ENCODE measurements at places on chromosomes 12 and 14.
A peak's percentile ranks its signal among the peaks of the same experiment; 100 is the strongest.

DNA sequence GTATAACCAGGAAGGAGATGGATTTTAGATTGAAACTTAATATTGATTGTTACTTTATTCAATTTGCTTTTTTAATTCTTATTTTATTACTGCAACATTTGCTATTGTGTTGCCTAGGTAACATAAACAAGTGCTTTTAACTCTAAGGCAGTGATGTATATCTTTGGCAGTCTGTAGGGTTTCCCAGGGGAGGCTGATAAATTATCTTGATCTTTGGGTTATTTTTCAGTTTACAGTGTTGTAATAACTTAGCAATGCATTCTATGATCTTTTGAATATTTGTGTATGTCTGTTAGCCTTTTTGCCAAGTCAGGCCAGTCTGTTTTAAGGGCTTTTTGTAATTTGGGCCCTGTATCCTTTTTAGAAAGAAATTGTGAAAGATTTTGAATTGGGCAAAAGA, 7.8 kb upstream of the DTD2 start:
- no peak for DNase-seq

- DNase-seq, result no peak
Observed at GRCh38 chr14:104421892-104422828, 157.4 kb upstream of the C14orf180 start.

DNA sequence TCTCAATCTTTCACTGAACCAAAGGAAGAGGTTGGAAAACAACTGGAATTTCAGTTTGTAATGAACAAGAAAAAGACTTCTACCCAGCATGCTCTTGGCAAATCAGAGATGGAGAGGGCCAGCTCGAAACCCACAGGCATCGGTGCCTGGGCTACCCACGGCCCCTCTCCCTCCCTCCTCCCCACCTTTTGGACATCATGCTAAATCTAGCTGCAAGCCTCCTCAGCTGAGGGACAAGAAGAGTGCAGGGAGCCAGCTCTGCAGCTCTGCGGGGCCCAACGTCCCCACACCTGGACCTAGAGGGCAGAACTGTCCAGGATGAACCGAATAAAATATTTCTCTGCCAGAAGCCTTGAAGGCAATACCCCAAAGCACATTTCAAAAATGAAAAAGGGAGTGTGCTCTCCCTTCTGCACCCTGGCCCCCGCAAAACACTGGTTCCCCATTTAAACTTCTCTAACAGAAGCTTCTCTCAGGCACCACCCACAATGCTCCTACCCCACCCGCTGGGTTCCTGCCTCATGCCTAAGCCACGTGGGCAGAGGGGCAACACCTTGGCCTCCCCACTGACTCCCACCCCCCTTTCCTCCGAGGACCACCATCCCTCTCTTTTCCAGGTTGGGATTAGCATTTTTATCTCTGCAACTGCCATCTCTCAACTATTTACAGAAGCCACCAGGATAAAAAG, 8.2 kb downstream of the CAMKK2 start:
- no peak for DNase-seq

GRCh38 chr12:105025890-105026289, 39.8 kb downstream of the NOPCHAP1 start:
- no peak for DNase-seq

- no peak for DNase-seq
Observed at GRCh38 chr14:23117371-23118020, 1.6 kb downstream of the CEBPE start.

- DNase-seq, result no peak
Observed at GRCh38 chr14:24213866-24214662, 776 bp upstream of the CHMP4A start.

GRCh38 chr12:88375306-88376305, 204.7 kb downstream of the KITLG start:
- no peak for DNase-seq

- DNase-seq, result no peak
Observed at GRCh38 chr14:90349739-90350138, 18.0 kb upstream of the NRDE2 start.

GRCh38 chr14:44791730-44792129, 170.0 kb downstream of the KLHL28 start:
- no peak for DNase-seq

DNA sequence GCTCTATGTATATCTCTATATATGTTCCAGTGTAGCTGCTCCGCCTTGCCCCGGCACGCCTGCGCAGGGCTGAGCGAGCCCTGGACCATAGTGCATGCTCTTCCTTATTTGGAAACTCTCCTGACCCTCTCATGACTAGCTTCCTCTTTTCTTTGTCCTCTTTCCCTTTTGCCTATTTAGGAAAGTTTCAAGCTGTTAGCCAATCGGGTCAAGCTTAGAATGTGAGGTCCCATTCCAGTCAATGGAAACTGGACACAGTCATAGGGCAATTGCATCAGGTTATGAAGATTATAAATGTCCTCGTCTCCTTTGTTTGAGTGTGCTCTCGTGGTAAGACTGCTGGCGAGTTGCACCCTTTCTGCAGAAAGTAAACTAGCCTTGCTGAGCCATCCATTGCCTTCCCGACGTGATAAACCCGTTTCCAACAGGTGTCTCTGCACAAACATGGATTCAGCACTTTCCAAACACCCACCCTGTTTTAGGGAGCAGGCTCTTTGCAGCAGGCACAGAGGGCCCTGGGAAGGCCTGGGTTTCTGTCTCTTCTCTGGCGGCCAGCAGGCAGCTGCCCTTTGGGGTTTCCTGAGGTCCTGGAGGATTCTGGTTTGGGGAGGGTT, 30.9 kb downstream of the CCDC92 start:
- no peak for DNase-seq

GRCh38 chr14:91889477-91890211, 22.3 kb upstream of the TC2N start:
- DNase-seq, result peak; percentile 36

- no peak for DNase-seq
Observed at GRCh38 chr14:22218728-22219127, 370.3 kb downstream of the DAD1 start.

DNA sequence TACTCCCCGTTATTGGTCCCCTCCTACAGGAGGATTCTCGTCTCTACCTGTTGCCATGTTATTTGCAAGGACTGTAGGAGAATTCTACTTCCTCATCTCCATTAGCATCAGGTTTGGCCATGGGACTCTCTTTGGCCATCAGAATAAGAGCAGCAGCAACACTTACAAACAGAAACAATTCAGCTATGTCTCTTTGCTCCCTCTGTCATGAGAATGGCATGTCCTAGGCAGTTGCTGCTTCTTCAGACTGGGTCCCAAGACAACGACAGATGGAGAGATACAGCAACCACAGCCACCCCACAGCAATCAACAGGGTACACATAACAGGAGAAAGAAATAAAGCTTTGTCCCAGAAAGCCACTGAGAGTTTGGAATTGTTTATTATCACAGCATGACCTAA, 19.7 kb downstream of the SLC41A2 start:
- DNase-seq, result no peak

DNA sequence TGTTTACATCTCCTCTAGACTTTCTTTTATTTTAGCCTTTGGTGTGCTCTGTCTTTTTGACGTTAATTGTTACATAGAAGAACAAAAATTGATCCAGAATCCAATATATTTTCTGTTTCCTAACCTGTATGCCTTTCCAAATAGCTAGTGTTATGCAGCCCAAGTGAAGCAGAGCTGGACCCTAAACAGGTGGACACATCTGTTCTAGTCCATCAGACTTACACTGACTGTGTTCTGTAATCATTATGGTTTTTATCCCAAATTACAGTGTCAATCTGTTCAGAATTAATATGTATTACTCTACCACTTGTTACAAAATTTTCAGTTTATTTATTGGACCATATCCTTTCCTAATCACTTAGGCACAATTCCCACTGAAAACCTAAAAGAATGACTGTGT, 176.8 kb upstream of the FOXG1 start:
- no peak for DNase-seq

- peak; percentile 43 for DNase-seq
Observed at GRCh38 chr14:105171004-105171673, 2.6 kb upstream of the JAG2 start.

GRCh38 chr12:98149691-98150210, 365.6 kb upstream of the TMPO start:
- no peak for DNase-seq

DNA sequence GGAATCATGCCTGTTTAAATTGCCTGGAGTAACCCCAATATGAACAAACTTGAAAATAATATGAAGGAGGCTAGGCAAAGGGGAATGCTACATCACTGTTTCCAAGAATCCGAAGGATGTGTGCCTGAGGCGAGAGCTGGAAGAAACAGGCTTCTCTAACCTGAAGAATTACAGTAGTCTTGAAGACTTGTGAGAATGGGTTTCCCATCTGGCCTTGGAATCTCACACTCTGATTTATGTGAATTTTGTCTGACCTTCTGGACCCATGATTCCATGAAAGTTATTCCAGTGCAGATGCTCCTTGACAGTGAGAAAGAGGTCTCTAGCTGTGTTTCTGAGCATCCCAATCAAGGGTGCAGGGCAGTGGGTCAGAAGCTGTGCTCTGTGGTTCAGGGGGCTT, 122.1 kb upstream of the PARP11 start:
- DNase-seq, result no peak

- DNase-seq, result no peak
Observed at GRCh38 chr12:85283560-85283959, 3.5 kb downstream of the ALX1 start.

DNA sequence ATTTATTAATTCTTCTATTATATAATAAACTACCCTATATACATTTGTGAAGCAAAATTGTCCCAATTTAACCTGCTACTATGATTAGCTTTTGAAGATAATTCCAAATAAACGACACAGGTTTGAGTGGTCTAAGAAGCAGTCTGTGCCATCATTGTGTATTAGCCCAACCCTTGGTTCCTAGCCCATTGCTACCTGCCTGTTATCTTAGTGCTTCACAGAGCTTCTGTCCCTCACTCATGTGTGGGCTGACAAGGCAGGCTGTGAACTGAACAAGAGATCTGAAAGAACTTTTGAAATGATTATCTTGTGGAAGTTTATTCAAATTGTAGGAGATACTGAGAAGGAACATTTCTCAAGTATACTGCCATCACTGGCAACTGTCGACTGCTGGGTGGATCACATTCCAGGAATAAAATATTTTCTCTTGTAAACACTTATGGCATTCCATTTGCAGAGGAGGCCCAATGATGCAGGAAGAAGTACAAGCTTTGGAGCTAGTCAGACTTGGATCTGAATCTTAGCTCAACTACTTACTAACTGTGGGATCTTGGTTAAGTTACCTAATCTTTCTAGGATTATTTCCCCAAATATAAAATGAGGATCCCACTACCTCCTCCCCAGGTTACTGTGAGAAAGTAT, 7.8 kb upstream of the MTERF2 start:
- no peak for DNase-seq

DNA sequence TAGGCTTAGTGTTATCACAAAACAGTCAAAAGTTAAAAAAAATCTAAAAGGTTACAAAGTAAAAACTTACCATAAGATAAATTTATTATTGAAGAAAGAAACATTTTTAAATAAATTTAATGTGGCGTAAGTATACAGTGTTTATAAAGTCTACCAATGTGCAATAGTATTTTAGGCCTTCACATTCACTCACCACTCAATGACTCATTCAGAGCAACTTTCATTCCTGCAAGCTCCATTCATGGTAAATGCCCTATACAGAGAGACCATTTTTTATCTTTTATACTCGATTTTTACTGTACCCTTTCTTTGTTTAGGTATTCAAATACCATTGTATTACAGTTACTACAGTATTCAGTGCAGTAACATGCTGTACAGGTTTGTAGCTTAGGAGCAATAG, 124.5 kb downstream of the ANO4 start:
- no peak for DNase-seq

- no peak for DNase-seq
Observed at GRCh38 chr12:106897981-106898901, 57.5 kb upstream of the TMEM263 start.

- no peak for DNase-seq
Observed at GRCh38 chr12:128318946-128319345, 52.0 kb downstream of the TMEM132C start.

DNA sequence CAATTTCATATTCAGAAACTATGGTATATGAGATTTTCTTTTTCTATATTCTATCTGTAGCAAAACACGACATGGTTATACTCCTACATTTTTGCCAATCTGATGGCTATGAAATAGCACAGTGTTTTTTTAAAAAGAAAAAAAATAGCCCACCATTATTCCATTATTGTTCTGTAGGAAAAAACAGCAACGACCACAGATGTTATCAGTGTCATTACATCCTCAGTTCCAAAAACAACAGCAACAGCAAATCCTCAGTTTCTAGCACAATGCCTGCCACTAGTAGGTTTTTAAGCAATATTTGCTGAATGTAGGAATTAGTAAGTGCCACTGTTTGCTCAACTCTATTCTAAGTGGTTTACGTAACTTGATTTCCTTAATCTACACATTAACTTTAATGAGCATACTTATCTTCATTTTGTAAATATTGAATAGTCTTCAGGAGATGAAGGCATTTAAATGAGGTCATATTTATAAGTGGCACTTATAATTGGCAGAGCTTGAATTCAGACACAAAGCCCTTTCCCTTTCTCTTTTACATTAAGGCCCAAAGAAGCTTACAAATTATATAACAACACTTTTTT, 8.3 kb downstream of the RNASE6 start:
- DNase-seq, result no peak

DNA sequence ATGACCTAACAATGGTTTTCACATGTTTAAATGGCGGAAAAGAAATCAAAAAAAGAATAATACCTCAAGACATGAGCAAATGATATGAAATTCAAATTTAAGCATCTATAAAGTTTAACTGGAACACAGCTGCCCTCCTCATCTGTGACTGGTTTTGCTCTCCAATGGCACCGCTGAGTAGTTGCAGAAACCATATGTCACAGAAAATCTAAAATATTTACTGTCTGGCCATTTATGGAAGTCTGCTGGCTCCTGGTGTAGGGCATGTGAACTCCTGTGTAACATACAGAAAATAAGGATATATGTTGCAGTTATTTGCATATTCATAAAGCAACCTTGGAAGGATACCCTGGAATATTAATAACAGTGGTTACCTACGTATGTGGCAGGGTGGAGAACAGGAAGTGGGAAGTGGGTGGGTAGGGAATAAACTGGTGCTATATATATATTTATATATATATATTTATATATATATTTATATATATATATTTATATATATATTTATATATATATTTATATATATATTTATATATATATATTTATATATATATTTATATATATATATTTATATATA, 48.4 kb downstream of the LTBP2 start:
- no peak for DNase-seq

- no peak for DNase-seq
Observed at GRCh38 chr14:71346685-71347084, 439.4 kb downstream of the PCNX1 start.

- DNase-seq, result no peak
Observed at GRCh38 chr14:65241125-65241752, 138.9 kb upstream of the MAX start.

All from NCI-H774 (cell line).